ENCODE measurements at places on chromosomes 13 and 19.

- no peak for DNase-seq
Observed at GRCh38 chr13:95023405-95023804, 277.8 kb downstream of the ABCC4 start.

GRCh38 chr19:33649627-33650305, 28.0 kb downstream of the CHST8 start:
- DNase-seq = no peak

DNA sequence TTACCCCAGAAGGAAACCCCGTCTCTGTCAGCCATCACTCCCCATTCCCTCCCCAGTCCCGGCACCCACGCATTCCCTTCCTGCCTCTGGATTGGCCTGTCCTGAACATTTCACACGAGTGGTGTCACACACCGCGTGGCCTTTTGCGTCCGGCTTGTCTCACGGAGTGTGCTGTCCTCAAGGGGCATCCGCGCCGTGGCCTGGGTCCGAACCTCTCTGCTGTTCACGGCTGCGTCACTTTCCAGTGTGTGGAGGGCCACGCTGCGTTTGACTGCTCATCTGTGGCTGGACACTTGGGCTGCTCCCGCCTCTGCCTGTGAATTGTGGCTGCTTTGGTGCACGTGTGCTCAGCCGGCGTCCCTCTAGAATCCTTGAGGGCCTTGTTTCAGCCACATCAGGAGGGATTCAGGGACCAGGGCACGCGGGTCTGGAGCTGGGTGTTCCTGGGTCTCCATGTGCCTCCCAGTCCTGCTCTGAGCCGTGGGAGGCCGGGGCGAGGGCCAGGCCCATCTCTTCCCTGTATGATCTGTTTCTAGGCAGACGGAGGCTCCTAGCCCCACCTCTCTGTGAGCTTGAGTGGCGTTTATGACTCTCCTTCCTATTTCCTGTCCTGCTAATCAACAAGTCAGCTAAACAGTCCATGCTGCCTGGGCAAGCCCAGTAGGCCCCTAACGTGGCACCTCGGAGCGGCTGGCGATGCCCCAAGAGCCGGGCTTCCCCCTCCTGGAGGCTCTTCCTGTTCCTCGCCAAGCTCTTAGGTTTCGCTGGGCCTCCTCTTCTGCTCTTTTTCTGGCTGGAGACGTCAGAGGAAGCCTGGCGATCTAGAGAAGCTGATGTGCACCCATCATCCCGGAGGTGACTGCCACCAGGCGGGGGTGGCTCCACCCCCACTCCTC, 8.1 kb downstream of the STK11 start:
- peak; percentile 75 for DNase-seq

DNA sequence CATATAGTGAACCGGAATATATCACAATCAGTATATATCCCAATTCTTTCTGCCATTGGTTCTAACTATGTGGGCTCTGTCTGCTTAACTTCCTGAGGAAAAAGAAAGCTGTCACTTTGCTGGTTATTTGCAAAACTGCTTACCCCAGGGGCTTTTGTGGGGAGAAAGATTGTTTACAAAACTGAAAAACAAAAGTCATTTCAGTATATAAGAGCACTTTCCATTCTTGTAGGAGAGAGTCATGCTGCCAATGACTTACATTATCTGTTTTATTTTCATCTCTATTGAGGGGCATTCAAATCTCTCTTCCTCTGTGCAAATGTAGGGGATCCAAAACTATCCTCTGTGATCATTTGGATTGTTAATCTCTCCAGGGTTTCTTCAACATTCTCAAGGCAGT, 3.2 kb upstream of the HS6ST3 start:
- no peak for DNase-seq

- DNase-seq = peak; percentile 76
Observed at GRCh38 chr13:28117689-28118377, 17.5 kb upstream of the FLT3 start.

DNA sequence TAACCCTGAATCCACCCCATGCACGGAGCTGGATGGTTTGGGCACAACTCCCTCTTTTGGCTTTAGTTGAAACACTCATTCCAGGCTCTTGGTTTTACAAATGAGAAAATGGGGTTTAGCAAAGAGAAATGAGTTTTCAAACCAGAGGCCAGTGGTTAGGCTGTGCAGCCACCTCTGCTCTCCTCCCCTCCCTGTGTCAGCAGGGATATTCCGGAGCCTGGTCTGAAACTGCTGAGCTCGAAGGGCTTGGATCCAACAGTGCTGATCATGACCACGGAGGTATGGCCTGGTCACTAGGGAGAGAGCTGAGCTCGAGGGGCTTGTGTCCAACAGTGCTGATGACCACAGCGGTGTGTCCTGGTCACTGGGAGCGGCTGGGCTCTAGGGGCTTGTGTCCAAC, 41.5 kb downstream of the ZNF787 start:
- DNase-seq = no peak

DNA sequence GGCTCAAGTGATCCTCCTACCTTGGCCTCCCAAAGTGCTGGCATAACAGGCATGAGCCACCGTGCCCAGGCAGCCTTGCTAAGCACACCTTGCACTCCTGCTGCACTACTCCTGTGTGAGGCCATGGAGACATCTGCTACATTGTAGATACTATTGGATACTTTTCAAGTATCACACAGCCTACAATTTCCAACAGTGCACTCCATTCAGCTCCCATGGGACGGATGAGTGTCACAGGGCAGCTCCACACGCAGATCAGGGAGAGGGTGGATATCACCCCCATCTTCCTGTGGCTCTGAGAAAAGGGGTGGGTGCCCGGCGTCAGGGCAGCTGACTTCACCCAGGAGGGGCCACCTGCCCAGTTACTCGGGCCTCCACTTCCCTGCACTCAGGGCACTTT, 39.1 kb upstream of the CCNE1 start:
- no peak for DNase-seq

DNA sequence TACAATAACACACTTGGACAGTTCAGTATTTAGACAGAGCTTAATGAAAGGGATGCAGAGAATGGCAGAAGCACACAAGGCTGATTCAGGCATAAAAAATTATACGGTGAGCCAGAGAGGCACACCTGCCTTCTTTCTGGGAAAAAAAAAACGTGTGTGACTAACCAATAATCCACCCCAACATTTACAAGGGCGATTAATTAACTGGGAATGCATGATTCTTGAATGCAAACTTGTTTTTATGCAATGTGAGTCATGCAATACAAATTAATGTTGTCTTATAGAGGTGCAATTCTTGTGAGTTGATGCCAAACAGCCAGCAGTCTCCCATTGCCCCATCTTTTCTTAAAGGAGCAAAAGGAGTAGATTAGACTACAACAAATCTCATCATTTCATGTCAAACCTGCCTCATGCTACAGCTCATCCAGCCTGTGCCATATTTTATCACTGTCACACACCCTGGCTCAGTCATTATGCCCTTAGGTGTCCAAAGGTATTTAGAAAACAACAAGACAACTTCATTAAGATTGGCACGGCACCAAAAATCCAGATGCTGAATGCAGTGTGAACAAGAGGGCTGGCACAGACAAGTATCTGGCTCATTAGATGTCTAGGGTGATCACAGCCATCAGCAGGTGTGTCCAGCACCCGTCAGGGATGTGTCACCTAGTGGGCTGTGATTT, 721.1 kb downstream of the EFNB2 start:
- DNase-seq = no peak

GRCh38 chr13:42148538-42148937, 100.1 kb downstream of the DGKH start:
- no peak for DNase-seq

- DNase-seq = no peak
Observed at GRCh38 chr13:94640721-94641120, 39.1 kb downstream of the GPR180 start.

DNA sequence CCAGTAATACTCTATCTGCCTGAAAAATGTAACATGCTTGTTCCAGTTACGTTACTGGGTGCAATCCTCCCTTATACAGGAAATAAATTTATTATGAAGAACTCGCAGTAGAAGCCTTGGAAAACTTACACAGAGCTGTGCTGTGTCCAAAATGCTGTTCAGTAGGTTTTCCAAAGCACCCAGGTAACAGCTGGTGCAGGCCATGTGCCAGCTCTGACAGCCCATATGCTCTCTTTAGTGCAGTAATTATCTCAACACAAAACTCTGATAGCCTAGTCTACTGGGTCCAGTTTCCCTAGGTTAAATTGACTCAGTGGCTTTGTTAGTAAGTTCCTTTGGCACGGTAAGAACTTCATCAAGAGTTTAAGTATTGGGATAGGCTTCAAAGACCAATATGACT, 120.7 kb upstream of the OBI1 start:
- DNase-seq = no peak

DNA sequence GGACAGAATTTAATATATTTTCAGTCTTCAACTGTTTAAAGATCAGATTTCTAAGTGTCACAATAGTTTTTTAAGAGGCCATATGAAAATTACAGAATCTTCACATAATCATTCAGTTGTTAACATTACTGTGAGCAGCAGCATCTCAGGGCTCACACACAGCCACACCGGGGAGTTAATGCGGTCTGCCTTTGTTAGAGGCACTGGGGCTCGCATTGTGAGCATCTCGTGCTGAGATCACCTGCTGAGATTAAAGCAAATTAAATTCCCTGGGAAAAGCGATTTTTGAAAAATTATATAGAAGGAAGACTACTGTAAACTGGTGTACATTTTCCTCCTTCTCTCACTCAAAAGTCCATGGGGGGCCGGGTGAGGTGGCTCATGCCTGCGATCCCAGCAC, 16.6 kb downstream of the GPR12 start:
- DNase-seq = no peak

GRCh38 chr13:103349211-103349980, 283.2 kb upstream of the SLC10A2 start:
- no peak for DNase-seq

DNA sequence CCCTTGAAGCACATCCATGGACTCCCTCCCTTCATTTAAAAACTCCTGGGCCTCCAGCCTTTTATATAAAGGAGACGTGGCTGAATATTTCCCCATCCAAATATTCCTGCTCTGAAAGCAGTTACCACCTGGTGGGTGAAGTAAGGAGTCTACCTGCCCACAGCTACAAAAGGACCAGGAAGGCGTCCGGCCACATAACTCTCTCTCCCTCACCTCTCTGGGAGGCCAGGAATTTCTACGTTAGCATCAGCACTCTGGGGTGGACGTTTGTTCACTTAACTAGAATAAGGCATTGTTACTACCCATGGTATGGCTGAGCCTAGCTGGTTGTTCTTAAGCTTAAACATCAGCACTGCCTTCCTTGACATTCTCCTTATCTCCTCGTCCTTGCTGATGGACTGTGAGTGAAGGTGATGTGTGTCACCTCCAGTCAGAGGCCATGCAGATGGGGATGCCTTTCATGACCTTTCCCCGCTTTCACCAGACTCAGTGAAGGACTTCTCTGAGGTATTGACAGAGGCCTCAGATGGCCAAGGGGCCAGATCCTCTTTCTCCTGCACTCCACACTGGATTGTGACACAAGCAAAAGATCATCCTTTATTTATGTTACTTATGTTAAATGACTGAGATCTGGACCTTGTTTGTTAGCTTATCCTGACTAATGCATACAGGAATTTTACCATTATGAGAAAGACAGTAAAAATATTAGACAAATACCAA, 22.2 kb upstream of the KPNA3 start:
- no peak for DNase-seq

- DNase-seq = no peak
Observed at GRCh38 chr19:28307487-28307886, 905.5 kb downstream of the UQCRFS1 start.

- DNase-seq = no peak
Observed at GRCh38 chr13:57044910-57045309, 95.8 kb upstream of the PRR20A start.

- DNase-seq = no peak
Observed at GRCh38 chr19:43028866-43029265, 2.6 kb upstream of the PSG11 start.

DNA sequence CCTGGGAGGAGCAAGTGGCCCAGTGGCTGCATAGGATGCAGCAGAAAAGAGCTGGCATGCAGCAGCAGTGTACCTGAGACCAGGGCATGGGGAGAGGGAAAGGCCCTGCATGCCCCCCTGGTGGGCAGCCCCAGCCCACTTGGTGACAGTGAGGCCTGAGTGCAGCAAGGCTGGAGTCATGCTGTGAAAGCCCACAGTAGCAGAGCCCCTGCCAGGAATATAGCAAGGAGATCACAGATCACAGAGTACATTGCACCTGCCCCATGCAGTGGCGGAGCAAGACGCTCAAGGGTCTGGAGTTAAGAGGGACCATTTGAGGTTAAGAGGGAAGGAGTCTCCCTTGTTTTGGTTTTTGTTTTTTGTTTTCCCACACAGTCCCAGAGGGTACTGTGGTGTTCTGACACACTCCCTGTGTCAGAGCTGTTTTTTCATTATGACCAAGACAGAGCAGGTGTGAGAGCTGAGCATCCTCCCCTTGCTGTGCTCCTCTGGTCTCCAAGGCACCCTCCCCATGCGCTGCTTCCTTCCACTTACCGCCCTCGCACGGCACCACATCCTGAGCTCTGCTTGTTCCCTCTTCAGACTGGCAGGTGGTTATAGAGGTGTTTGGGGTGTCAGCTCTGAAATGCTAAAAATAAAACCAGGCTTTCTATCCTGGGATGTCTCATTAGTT, 85.0 kb upstream of the UBL3 start:
- no peak for DNase-seq

DNA sequence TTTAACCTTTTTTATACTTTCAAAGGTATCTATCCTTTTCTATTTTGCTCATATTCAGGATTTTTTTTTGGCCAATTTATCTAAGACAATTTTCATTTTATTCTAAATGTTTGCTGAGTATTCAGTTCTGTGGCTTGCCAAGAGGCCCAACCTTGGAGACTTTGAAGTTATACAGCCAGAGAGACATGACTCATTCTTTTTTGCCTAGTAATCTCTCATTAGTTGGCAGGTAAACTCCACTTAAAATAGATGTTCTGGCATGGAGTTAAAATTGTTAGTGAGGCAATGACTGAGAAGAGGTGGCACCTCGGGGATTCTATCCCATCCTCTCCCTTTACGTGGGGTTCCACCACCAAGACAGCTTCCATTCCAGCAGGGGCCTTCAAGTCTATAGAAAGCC, 213.8 kb downstream of the KCTD12 start:
- DNase-seq = no peak

GRCh38 chr13:86681223-86681622, 882.0 kb upstream of the SLITRK6 start:
- DNase-seq = no peak

DNA sequence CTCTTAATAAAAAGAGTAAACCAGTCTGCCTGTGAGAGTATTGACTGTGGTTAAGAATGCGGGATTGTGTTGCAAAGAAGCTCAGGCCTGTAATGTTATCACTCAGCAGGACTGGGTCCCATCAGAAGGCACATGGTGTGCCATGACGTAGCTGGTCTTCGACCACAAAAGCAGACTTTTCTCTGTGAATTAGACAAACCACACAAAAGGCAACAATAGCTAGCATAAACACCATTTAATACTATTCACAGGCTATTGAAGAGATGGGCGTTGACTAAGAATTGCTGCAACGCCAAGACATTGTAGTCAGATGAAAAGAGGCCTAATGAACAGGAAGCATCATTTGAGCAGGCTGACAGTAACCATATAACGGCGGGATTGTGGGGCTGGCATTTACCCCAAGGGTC, 235.6 kb upstream of the SOX21 start:
- no peak for DNase-seq

GRCh38 chr13:20390526-20391175, 135.0 kb downstream of the CRYL1 start:
- DNase-seq = no peak

GRCh38 chr19:31694761-31695160, 345.5 kb upstream of the TSHZ3 start:
- DNase-seq = no peak
